ENCODE measurements at places on chromosomes 11 and 22.

DNA sequence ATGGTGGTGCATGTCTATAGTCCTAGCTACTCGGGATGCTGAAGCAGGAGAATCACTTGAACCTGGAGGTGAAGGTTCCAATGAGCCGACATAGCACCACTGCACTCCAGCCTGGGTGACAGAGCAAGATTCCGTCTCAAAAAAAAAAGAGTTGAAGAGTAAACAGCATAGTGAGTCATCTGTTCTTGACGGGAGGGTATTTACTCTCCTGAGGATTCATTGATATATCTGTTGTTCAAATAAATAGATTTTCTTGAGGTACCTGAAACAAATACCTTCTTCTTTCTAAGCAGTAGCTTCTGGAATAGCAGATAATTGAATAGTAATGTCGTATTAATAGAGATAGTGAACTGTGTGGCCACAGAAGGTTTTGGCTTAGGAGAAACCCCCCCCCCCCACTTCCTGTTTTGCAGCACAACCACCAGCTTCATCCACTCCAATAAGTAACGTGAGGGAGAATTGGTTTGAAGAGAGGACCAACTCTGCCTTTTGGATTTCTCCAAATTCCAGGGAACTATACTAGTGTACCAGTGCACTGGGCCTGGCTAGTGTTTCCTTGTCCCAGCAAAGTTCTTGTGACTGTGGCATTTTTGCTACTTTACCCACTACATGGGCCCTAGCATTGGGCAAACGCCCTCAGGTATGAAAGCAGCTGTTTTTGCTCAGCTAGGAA, 90.0 kb downstream of the PRMT3 start:
- DNase-seq: no peak

GRCh38 chr11:63909591-63910506, 7.1 kb downstream of the RCOR2 start:
- DNase-seq: no peak

- no peak for DNase-seq
Observed at GRCh38 chr11:115712296-115712695, 208.1 kb upstream of the CADM1 start.

DNA sequence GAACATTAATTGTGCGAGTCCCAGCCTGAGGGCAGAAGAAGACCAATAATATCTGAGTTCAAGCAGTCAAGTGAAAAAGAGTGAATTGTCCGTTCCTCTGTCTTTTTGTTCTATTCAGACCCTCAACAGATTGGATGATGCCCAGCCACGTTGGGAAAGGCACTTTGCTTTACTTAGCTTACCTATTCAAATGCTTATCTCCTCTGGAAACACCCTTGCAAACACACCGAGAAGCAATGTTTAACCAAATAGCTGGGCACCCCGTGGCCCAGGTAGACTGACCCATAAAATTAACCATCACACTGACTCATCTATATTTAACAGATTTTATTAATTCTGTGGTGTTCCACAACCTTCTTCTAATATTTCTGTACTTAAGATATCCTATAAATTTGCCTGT, 9.3 kb downstream of the OOSP4A start:
- no peak for DNase-seq

DNA sequence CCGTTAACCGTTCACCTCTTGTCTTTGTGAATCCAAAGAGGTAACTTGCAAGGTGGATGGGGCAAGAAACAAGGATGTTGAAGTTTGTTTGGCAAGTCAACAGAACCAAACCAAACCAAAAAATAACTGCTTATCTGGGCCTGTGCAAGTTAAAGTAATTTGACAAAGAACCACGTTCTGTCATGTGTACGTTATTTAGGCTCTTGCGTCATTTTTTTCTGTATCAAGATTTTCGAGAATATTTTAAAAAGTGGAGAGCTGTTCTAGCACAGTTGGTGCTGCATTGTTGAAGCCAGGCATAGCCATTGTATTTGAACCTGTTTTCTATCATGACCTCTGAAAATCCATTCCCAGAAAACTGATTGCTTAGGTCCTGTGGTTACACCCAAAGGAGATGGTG, 55.1 kb downstream of the PARVA start:
- no peak for DNase-seq

DNA sequence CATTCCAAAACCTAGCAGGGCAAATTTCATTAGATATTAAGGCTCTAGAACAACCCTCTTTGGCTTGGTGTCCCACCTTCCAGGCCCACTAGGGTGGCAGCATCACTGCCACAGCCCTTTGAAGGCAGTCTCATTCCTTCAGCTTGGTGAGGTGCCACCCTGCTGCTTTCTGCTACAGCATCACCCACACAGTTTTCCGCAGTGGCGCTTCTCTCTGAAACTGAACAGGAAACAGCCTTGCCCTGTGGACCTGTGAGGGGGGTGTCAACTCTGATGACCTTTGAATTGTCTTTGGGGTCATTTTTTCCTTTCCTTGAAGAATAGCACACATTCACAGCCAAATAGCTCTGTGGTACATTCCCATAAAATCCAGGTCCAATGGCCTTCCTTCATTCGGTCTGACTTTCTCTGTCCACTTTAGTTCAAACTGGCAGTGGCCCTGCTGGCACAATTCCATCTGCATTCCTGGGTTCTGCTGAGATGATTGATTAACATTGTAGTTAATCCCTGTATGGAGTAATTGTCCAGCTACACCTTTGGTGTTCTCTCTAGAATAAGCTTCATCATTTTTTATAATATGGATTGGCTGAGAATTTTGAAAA, 251.9 kb upstream of the FAT3 start:
- DNase-seq: no peak

DNA sequence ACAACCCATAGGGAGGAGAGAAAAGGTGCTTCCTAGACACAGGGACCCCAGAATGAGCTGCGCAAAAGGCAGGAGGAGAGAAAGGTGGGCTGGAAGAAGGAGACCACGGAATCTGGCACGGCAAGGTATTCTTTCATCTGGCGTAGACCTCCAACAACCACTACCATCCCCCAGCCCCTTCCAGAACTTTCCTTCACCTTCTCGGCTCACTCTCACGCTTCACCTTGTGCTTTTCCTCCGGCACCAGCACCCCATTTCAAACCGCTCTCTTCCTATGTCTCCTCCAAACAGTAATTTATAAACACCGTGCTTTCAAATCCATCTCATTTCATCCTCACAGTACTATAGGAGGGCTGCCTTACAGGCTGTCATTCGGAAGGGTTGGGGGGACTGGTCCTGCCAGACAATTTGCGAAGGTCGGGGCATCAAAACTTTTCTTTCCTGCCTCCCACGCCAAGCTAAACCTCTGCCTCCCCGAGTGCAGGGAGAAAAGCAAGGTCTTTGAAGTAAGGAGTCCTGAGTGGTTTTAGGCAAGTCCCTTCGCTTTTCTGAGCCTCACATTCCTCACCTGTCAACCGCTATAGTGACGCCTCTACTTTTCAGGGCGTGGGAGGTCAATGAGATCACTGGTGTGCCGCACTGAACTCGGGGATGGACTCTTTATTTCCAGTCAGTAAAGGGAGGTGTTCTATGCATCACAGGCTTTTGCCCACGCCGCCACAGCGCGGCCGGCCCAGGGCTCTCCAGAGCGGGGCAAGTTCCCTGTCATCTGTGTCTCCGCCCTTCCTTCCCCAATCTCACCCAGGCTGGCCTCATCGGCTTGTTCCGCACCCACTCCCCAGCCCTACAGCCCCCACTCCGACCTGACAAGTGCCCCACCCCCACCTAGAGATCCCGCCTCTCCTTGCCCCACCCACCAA, 800 bp downstream of the KCTD21 start:
- DNase-seq: peak; percentile 12

GRCh38 chr11:130520271-130520671, 71.8 kb downstream of the ADAMTS15 start:
- DNase-seq: no peak

- no peak for DNase-seq
Observed at GRCh38 chr11:19984048-19984742, 176.1 kb downstream of the DBX1 start.

DNA sequence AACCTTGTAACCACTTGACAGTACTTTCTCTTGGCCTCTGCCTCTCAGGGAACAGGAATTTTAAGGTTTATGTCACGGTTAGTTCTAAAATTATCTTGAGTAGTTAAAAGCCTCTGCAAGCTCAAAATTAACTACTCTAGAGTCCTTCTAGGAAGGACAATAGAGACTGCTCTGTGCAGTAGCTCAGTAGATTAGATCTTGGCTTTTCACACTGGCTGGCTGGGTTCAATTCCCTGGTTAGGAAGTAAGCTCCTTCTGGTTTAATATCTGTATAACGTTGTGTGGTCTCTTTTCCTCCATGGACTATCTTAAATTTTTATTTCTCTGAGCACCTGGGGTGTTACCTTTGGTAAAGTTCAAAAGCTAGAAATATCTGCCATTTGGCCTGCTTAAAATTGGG, 109.2 kb downstream of the AASDHPPT start:
- DNase-seq: no peak

All from RWPE2 (cell line).